Chondrocyte (in vitro differentiated cells): ENCODE measurements at places on chromosomes 7 and 10.

GRCh38 chr7:117401293-117402002, 25.8 kb downstream of the ASZ1 start:
- no peaks in the 10 kb centered on the region for H3K36me3 ChIP-seq
- H3K4me1 ChIP-seq, result no peaks in the 10 kb centered on the region
- H3K27ac ChIP-seq, result no peak overlapping the region
- peaks cover 20% of the 10 kb centered on the region for H3K27me3 ChIP-seq
- H3K4me3 ChIP-seq, result no peak overlapping the region
- no peak for DNase-seq

GRCh38 chr7:38051786-38052185, 126.3 kb upstream of the STARD3NL start:
- no peak for DNase-seq
- no peak overlapping the region for H3K4me3 ChIP-seq
- no peak overlapping the region for H3K27ac ChIP-seq
- no peaks in the 10 kb centered on the region for H3K4me1 ChIP-seq
- no peaks in the 10 kb centered on the region for H3K27me3 ChIP-seq

GRCh38 chr7:40400525-40400924, 265.7 kb downstream of the SUGCT start:
- no peak for DNase-seq
- H3K27me3 ChIP-seq, result no peaks in the 10 kb centered on the region
- no peak overlapping the region for H3K4me3 ChIP-seq
- peaks cover 71% of the 10 kb centered on the region for H3K4me1 ChIP-seq
- H3K27ac ChIP-seq, result no peak overlapping the region

GRCh38 chr7:156766666-156767065, 126.1 kb downstream of the RNF32 start:
- no peaks in the 10 kb centered on the region for H3K27me3 ChIP-seq
- no peak overlapping the region for H3K27ac ChIP-seq
- peaks cover 4% of the 10 kb centered on the region for H3K4me1 ChIP-seq
- H3K4me3 ChIP-seq, result no peak overlapping the region
- DNase-seq, result no peak

- DNase-seq, result peak; percentile 86
- peaks cover 4% of the 10 kb centered on the region for H3K36me3 ChIP-seq
- H3K4me3 ChIP-seq, result peak overlapping the region; percentile 29
- H3K27me3 ChIP-seq, result no peaks in the 10 kb centered on the region
- peak overlapping the region; percentile 98 for H3K27ac ChIP-seq
These were observed 36.8 kb downstream of the CTBP2 start for GRCh38 chr10:125123476-125124114.

GRCh38 chr7:154929006-154929726, 73.8 kb downstream of the PAXIP1 start:
- H3K36me3 ChIP-seq, result peaks cover 2% of the 10 kb centered on the region
- peak overlapping the region; percentile 62 for H3K4me3 ChIP-seq
- DNase-seq, result no peak
- H3K27me3 ChIP-seq, result peaks cover 5% of the 10 kb centered on the region

- peaks cover 13% of the 10 kb centered on the region for H3K4me1 ChIP-seq
- no peak overlapping the region for H3K27ac ChIP-seq
- peaks cover 6% of the 10 kb centered on the region for H3K36me3 ChIP-seq
- no peaks in the 10 kb centered on the region for H3K27me3 ChIP-seq
- DNase-seq, result no peak
These were observed 657 bp downstream of the ECHDC3 start for GRCh38 chr10:11742779-11743298.

DNA sequence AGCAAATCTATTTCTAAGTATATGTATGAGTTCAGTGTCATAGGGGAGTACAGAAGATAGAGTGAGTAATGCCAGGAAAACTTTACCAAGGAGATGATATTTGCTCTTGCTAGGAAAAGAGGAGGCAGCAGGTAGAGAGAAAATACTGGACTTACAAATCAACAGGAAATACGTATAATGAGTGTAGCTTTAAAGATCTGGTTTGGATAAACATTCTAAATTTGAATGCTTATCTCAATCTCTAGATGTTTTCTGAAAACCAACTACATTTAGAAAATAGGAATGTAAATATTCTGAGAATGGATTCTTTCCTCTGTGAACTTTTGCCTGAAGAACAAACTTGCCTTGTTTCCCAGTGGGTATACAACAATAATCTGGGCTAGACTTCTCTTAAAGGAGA, 46.9 kb upstream of the GNAI1 start:
- no peaks in the 10 kb centered on the region for H3K27me3 ChIP-seq
- no peaks in the 10 kb centered on the region for H3K36me3 ChIP-seq
- no peak for DNase-seq
- peaks cover 22% of the 10 kb centered on the region for H3K4me1 ChIP-seq
